Effector memory CD4-positive, alpha-beta T cell (primary cell): ENCODE measurements at places on chromosomes 3 and 15.

- DNase-seq: no peak
Measured at GRCh38 chr3:17372362-17373210, 369.8 kb downstream of the TBC1D5 start.

DNA sequence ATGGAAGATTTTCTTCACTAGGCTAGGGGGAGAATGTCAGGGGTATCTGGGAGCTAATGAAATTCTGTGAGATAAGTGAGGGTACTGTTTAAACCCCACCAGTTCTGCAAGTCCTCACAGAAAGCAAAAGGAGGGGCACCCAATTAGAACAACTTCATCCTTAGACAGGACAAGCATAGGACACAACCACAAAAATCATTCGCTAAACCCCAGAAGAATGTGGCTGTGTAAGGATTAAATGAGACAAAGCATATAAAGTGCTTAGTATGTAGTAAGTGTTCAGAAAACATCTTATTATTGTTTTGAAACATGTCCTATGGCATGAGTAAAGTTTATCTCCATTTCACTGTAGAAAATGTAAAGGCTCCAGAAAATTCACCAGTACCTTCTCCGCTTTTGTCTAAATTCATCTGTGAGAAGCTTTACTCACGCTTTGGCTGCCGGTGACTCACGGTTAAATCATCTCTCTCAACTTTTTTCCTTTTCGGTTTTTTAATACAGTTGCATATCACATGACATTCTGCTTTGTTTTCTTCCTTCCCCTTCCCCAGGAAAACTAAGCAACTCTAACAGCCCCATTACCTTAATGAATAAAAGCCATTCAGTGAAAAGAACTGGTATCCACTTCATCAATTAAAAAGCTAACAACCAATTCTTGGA lies 1.7 kb downstream of the CLRN1 start:
- no peak for DNase-seq

DNA sequence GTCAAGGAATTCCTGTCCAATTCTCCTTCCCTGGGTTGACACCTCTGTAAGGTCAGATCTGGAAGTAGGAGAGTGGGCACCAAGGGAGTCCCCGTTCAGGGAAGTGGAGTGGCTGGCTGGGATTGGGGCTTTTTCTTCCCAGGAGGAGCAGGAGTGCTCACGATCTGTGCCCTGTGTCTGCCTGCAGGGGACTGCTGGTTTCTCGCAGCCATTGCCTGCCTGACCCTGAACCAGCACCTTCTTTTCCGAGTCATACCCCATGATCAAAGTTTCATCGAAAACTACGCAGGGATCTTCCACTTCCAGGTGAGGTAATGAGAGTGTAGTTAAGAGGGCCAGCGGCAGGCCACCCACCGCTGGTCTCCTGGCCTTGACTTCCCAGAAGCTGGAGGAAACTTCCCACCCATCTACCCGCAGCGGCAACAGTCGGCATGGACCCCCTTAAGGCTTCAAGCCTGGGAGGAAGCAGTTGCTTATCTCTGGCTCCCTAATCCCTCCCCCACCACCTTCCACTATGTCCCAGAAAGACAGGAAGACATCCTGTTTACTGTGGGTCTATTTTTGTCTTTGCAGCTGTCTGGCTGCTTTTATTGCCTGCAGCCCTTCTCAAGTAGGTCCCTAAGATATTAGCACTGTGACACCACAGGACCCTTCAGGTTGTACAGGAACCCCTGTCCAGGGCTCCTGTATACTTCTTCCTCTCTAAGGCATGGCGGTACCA lies 26.8 kb downstream of the CAPN3 start:
- no peak for DNase-seq

- DNase-seq: no peak
Measured at GRCh38 chr15:39919748-39920509, at the start of gene GPR176. GPR176 (minus strand) TSS chr15:39920266; CDS start chr15:39920026, 240 bp downstream.

DNA sequence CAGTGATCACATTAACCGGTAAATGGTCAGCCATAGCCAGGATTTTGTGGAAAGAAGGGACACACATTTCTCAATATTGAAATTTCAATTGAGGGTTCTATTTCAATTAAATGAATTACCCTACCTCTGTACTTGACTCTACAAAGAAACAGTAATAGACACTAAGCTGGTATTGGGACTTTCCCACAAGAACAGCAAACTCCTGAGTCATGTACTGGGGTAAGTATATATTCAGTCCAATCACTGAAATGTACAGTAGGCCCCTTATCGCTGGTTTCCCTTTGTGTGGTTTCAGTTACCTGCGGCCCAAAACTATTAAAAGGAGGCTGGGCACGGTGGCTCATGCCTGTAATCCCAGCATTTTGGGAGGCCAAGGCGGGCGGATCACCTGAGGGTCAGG lies 17.6 kb downstream of the ASB14 start:
- no peak for DNase-seq

- DNase-seq: no peak
Measured at GRCh38 chr3:194824701-194825111, 139.0 kb downstream of the FAM43A start.

GRCh38 chr3:94607778-94608177 lies 544.9 kb downstream of the NSUN3 start:
- DNase-seq: no peak

DNA sequence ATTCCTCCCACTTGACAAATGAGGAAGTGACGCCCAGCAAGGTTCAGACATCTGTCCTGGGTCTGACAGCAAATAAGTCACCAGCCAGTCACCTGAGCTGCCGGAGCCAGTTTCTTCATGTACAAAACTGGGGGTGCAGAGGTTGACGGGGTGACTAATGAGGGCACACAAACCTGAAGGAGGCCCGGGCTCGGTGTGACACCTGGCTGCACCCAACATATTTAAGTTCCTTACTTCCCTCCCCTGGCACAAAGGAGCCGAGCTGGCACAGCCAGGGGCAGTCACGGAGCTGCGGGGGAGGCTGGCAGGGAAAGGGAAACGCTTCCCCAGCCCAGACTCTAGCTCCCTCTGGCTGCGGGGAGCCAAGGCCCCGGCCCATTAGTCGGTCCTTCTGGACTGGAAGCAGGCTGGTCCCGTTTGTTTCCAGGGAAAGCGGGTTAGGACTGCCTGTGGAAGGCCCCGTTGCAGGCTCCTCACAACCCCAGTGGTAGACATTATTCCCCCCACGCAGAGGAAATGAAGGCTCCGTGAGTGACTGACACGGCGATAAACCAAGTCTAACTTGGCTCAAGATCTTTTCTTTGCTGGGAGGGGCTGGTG lies 2.3 kb downstream of the FBXL22 start:
- DNase-seq: no peak

DNA sequence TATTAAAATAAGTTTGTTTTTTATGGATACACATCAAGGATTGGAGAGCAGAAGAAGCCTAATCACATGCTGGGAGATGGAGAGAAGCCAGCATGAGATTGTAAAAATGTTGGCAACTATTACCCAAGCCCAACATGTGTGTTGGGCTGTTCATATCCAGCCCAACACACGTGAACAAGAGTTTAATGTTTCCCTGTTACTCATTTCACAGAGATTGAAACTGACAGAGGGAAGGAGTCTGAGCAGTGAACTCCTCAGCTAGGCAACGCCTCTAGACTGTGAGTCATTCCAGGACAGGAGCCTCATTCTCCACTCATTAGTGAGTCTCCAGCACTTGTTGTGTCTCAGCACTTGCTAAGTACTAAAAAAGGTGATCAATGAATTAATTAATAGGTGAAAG lies 43.2 kb upstream of the CMSS1 start:
- DNase-seq: no peak

DNA sequence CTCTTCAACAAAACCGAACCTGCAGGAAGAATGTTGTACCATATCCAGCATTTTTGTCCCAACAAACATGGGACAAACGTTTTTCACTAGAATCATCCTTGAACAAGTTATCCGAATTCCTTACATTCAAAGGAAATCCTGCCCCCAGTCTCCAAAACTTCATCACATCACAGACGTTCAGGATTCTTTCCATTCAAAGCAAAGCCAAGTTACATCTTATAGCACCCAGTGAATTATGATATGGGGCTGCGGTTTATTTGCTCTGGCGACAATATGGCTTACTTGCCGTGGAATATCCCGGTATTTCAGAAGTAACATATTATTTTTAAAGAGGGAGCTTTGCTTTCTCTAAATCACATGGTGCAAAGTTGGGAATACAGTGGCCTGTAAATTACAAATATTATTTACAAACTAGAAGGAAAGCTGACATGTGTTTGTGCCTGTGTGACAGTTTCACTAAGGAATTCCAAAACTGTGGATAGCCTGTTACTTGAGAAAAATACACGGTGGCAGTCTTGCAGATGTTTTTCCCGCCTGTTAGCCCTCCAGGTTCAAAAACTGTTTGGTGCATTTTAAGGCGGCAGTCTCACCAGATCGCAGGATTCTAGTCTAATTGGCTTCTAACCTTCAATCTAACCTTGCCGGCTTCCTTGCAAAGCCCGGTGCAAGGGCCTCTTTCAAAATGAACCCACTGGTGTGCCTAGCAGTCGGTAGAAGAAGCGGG lies 736 bp upstream of the MBNL1 start:
- no peak for DNase-seq

DNA sequence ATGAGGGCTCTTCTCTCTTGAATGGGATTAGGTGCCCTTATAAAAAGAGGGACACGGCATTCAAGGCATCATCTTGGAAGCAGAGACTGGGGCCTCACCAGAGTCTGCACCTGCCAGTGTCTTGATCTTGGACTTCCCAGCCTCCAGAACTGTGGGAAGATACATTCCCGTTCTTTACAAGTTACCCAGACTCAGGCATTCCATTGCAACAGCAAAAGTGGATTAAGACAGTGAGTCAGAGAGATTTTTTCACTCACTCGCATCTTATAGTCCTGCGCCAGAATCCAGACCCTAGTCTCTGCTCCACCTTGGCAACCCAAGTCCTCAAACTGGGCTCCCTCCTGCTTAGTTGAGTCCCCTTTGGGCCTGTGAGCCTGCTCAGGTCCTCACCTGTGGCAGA lies 2.7 kb downstream of the LCTL start:
- no peak for DNase-seq

GRCh38 chr15:96699871-96700401 lies 369.4 kb downstream of the NR2F2 start:
- DNase-seq: no peak

GRCh38 chr3:37129871-37130270 lies 44.5 kb downstream of the LRRFIP2 start:
- DNase-seq: no peak

GRCh38 chr3:142987080-142987700 lies 14.2 kb upstream of the U2SURP start:
- no peak for DNase-seq

DNA sequence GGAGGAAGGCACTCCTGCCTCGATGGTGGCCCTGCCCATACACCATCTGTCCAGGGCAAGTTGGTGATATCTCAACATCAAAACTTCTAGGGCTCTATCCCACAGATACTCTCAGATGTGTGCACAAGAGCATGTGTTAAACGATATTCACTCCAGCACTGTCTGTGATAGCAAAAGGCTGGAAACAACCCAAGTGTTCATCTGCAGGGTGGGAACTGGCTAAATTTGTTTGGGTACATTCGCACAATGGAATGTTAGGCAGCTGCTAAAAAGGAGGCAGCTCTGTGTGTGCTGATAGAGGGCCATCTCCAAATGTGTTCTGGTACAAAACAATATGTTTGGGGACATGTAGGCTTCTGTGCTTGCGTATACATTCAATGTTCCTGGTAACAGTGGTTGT lies 19.8 kb downstream of the IGDCC4 start:
- no peak for DNase-seq

DNA sequence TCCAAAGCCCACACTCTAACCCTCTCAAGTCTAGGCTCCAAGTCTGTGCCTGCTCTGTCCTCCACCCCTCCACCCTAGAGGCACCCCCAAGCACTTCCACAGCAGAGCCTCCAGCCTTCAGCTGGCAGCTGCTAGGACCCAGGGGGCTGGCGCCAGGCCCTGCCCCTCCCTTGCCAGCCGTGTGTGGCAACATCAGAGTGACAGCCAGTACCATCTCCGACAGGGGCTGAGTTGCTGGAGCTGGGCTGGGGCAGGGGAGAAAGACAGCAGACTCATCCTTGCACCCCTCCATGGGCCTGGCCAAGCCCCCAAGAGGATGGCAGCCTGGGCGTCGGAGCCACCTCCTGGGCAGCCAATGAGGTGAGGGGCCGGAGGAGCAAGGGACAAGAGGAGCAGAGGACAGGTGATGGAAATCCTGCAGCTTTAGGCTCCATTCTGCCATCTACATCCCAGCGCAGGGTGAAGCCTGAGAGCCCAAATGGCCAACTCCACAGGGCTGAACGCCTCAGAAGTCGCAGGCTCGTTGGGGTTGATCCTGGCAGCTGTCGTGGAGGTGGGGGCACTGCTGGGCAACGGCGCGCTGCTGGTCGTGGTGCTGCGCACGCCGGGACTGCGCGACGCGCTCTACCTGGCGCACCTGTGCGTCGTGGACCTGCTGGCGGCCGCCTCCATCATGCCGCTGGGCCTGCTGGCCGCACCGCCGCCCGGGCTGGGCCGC lies at the start of gene GPR62:
Gene GPR62 (plus strand): TSS at position 207 of the 718 bp plus-strand sequence. CDS start 272 bp downstream, at position 479.
- DNase-seq: no peak

DNA sequence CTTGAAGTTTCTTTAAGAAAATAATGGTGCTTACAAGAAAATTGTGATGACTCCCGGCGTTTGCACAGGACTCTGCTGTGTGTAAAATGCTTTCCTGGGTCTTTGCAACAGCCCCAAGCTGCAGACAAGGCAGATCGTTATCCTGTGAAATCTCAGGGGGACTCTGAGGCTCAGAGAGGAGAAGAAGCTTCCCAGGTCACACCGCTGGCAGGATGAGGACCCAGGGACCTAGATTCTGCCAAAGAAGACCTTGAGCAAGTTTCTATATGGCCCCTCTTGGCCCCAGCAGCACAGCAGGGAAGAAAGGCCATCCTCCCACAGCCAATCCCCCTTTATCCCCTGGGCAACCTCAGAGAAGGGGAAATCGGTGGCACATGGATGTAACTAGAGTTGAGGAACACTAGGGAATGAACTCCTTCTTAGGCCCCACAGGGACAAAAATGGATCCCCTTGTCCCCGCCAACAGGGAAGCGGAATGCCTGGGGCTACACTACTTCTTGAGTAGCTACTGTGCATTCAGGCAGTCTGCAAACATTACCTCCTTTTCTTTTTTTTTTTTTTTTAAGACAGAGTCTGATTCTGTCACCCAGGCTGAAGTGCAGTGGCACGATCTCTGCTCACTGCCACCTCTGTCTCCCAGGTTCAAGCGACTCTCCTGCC lies 72.8 kb downstream of the CPN2 start:
- no peak for DNase-seq

GRCh38 chr15:66594344-66594743 lies 28.5 kb upstream of the LCTL start:
- DNase-seq: no peak
